ENCODE measurements at places on chromosomes 2 and 18.

GRCh38 chr18:76838182-76838581, 15.8 kb downstream of the ZNF236 start:
- peak; percentile 22 for DNase-seq

DNA sequence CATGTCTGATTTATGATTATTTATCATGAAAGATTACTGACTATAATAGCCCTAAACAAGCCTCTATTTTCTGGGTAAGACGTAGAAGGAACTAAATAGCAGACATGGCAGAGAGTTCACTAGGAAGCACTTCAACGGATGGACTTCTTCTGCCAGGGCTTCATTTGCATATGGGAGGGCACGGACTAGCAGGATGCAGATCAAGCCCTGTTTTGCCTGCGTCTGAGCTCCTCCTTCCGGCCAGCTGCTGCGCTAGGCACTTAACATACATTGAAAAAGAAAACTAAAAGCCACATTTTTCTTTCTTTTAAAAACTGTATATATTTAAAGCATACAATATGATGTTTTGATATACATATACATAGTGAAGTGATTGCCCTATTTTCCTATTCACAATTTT, 340.0 kb upstream of the MEX3C start:
- peak; percentile 73 for DNase-seq

DNA sequence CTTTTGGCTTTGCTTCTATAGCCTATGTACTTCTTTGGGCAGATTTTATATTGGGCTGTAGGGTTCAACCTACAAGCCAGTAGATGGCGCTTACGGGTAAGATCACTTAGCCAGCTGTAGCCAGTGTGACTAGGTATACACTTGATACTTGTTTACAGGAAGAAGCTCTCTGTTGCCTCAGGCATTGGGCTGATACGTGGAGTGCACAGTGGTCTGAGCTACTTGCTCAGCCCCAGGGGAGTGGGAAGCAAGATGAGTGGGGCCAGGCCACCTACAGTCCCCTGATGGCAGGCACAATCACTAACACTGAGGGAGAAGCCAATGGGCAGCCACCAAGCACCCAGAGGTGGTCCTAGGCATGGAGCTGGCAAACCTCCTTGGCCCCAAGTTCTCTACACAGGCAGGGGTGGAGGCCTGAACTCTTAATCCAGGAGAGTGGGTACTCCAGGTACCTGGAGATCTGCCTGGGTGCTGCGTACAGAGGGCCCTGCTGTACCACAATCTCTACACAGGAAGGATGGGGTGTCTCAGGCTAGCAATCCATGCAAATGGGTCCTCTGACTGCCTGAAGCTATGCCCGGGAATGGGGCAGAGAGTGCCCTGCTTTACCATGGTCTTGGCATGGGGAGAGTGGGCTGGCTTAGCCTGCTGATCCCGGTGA, 122.2 kb downstream of the NCOA1 start:
- peak; percentile 79 for DNase-seq

DNA sequence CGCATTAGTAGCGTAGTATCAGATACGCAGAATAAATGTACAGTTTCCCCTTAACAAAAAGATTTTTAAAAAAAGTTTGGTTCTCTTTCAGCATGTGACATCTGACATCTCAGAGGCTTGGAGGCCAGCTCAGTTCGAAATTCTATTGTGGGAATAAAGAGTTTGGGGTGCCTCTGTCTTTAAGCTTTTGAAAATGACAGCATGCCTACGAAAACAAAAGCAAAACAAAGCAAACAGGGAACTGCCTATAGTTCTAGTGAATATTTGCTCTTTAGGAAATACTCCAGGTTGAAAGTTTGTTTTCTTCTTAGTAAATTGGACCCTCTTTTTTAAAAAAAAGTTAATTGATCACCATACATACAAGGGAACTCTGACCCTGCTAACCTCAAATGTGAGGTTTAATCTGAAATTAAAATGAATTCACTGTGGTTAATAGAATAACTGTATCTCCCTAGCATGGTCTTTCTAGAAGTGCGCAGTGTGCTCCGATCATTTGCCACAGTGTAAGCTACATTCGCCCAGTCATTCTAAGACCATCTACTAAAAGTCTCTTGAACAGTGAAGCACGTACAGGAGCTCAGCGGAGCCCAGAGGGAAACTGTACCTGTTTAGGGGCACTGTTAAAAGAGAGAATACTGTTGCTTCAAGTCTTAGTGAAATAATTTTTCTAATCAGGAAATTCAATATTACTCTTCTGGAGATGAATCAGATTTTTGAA, 347.0 kb upstream of the CDH2 start:
- DNase-seq, result no peak

- no peak for DNase-seq
These were observed 121.6 kb downstream of the VAPA start for GRCh38 chr18:10035281-10035991.

DNA sequence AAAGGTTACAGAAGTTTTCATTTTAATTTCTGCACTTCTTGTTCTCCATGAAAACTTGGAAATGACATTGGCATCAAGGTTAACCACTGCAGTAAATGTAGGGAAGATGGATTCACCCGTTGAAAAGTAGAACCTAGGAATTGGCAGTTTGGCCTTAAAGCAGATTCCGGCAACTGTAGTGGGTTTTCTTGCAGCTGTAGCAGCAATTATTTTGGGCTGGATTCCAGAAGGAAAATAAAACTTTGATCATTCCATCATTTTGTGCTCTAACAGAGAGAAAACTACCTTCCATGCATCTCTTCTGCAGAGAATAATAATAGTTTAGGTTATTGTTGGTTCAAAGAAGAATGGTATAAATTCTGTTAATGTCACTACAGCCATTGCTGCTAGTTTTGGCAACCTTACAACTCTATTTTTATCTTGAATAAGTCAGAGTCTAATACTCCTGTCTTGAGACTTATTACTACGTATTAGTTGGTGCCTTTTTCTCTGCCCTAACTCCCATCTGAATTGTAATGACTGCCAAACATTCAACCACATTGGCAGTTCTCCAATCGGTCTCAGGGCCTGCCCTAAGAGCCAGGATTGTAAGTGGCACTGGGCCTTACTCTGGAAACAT, 178.1 kb upstream of the PIEZO2 start:
- peak; percentile 50 for DNase-seq

- no peak for DNase-seq
These were observed 156.4 kb downstream of the NCKAP5 start for GRCh38 chr2:133411857-133412256.

GRCh38 chr2:204691911-204692510, 146.7 kb downstream of the PARD3B start:
- DNase-seq, result peak; percentile 95

DNA sequence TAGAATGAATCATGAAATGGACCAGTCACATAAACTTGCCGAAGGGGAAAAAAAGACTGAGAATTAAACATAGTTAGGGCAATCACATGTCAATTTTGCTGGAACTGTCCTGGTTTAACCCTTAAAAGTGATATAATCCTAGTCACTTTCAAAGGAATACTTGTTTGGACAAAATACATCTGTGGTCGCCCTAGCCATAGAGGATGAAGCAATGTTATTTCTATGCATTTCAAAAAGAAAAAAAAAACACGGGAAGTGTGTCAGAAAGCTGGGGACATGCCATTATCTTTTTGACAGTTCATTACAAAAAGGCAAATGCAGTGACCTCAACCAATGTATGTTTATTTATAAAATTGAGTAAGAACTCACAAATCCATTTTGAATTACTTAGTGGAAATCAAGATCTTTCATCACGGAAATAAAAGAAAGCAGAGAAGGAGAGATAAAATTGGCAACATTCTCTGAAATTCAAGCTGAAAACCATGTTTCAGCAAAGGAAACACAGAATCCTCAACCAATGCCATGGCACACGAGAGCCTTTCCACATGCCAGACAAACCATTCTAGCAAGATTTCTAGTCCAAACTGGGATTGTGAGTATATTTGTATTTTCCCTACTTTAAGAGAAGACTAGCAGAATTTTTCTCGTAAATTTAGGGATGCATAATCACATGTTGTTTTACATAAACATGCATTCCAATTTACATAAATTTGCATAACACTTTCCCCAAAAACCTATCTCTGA, 854.3 kb upstream of the ACVR2A start:
- DNase-seq, result peak; percentile 87

DNA sequence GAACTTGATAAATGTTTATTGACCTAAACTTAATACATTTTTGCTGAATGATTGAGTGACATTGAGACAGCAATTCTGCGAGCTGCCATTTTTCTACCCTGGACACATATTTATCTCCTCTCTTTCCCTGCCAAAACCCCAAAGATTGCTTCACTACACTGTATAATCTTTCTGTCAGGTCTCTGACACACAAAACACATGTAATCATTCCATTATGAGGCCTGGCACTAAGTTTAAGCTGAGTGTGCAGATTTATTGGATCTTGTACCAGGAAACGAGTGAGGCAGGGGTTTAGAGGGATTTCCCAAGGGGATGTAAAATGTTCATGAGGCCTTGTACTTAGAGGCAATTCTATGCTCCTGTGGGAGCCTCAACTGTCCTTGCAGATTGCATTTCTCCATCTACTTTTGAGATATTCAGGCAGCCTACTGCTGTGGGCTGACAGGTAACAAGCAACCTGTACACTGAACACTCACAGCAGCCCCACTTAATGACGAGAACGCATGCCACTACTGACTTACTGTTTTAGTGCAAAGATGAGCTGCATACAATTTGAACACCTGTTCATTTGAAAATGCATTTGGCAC, 13.7 kb upstream of the OSR1 start:
- DNase-seq, result no peak

DNA sequence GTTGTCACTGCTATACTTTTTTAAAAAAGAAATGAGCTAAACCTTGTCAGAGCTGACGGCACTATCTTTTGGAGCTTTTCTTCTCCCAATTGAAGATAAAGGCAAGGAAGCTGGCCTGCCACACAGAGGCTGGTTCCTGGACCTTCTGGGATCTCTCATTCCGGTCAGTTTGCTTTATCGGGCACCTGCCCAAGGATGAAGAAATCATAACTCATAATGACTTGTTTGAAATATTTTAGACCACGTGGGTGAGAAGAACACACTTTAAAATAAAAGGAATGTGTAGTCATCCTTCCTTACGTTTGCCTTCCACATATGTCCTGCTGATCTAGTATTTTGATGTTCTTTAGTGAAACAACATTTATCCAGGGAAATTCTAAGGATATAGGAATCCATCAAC, 535.7 kb downstream of the DCC start:
- DNase-seq, result no peak

GRCh38 chr18:50315100-50315871, 27.8 kb upstream of the CXXC1 start:
- DNase-seq, result no peak

DNA sequence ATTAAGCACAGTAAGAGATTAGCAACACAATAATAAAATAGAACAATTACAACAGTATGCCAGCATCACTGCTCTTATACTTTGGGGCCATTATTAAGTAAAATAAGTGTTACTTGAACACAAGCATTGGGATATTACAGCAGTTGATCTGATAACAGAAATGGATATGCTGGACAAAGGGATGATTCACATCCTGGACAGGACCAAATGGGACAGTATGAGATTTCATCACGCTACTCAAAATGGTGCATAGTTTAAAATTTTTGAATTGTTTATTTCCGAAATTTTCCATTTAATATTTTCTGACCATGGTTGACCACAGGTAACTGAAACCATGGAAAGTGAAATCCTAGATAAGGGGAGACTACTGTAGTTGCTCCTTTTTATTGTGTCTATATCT, 138.2 kb downstream of the UBR3 start:
- peak; percentile 59 for DNase-seq

DNA sequence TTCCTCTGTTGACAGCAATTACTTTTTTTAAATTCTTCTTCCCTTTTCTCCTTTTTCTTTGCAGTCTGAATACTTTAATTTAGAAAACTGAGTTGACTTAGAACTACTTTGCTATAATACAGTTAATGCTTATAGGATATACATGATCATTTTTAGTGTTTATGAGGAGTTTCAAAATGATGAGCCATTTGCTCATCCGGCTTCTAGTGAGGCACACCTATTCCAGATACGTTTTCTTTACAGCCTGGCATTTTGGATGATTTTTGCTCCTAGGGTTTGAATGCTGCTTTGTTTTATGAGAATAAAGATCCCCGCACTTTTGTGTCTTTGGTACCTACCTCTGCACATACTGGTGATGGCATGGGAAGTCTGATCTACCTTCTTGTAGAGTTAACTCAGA, 52.8 kb downstream of the EIF5B start:
- no peak for DNase-seq

DNA sequence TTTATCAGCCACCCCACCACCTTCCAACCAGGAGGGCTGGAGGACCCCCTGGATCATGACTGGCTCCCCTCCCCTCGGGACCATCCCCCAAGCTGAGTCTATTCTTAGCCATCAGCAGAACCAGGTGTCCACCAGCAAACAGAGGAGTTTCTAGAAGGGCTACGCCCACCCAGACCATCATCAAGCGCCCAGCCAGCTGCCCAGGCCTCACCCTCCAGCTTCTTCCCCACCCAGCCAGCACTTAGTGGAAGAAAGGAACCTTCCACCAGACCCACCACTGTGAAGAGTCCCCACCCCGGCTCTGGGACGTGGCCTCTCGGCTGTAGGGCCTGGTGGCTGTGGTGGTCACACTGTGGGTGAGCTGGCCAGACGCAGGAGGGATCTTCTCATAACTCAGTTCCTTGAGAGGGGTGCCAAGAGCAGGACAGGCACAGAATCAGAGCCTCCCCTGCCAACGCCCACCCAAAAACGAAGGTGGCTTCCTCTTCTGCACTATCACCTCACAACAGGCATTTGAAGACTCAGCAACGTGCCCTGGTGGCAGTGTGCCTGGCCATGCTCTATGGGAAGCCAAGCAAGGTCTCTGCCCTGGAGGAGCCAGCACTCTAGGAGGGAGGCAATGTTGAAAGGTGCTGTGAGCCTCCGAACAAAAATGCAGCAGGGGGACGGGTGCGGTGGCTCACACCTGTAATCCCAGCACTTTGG, 19.0 kb downstream of the BIN1 start:
- DNase-seq, result no peak

GRCh38 chr2:222076973-222077690, 221.7 kb downstream of the PAX3 start:
- DNase-seq, result no peak

DNA sequence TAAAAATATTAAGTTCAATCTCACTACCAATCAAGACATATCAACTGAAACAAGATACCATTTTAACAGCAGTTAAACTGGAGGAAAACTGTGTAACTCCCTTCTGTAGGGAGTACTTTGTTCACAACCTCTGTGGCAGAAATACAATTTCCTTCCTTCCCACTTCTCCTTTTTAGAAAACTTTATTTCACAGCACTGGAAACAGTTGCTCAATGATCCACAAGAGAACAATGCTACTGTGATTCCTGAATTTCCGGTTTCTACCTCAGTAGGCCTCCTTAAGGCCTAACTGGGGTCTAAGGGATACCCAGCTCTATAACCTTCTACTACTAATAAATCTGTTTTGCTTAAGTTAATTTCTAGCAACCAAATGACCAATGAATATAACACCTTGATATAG, 14.1 kb downstream of the TLK1 start:
- peak; percentile 72 for DNase-seq

- DNase-seq, result no peak
These were observed 20.0 kb downstream of the FOSL2 start for GRCh38 chr2:28412625-28413151.

DNA sequence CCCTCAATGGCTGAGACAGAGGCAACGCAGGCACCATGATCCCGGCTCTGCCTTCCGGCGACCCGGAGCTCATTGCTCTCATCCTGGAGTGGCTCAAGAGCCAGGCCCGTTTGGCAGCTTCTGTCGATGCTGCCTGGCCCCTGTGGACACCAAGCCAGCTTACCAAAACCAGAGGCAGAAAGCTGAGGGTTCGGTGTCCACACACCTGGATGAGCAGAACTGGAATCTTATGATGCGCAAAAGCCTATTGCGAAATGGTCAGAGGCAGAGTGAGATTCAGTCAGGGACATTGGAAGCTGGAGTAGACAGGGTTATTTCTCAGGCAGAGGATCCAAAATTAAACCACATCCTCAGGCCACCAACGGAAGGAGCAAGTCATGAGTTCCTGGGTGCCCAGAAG, 34.9 kb upstream of the TGIF1 start:
- no peak for DNase-seq
